ENCODE measurements at places on chromosomes 2 and 18.

GRCh38 chr18:76953156-76953555, 130.8 kb downstream of the ZNF236 start:
- DNase-seq, result no peak

- DNase-seq, result no peak
Observed at GRCh38 chr2:46487667-46488335, 8.4 kb downstream of the TMEM247 start.

- no peak for DNase-seq
Observed at GRCh38 chr2:78383576-78383975, 641.9 kb upstream of the REG3G start.

DNA sequence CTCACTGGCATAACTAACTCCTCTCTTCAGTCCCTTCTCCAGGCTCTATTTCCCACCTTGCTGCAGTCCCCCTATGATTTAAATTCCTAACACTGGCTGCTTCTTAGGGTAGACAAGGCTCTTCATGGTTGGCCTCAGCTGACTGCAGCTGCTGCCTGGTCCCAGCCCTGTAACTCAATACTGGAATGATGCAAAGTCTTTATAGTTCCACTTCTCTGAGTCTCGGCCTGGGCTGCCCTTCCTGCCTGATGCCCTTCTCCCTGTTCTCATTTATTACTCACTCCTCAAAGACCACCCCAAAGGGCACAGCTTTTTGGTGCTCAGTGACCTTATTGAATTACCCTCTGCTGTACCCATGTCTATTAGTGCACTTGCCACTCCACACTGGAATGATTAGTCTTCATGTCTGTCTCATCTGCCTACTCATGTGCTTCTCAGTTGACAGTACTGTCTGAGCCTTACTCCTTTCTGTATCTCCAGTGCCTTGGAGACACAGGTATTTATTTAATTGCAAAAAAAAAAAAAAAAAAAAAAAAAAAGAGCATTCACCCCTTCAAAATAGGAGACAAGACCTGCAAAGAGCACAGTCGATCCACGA, 199.4 kb upstream of the REV1 start:
- no peak for DNase-seq

GRCh38 chr2:217331523-217332416, 471.9 kb upstream of the TNP1 start:
- DNase-seq, result no peak

DNA sequence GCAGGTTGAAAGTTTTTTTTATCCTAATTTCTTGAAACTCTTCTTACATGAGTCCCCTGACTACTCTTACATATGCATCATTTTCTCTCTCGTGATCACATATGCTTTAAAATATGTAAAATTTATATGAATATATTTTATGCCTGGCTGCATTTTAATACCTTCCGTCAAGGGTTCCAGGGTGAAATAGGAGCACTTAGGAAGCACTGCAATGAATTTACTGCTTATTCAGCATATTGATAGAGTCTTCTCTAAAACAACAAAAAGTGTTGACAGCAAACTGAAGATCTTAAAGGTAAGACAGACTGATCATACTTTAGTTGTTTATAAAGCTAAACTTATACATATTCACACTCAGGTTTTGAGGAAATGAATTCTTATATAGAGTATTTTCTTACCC, 1191.6 kb upstream of the CRIM1 start:
- DNase-seq, result no peak

- no peak for DNase-seq
Observed at GRCh38 chr2:43041661-43042360, 184.6 kb downstream of the ZFP36L2 start.

- no peak for DNase-seq
Observed at GRCh38 chr2:1654696-1655374, 89.5 kb downstream of the PXDN start.

GRCh38 chr2:216796115-216796840, 63.6 kb downstream of the TNP1 start:
- DNase-seq, result no peak

DNA sequence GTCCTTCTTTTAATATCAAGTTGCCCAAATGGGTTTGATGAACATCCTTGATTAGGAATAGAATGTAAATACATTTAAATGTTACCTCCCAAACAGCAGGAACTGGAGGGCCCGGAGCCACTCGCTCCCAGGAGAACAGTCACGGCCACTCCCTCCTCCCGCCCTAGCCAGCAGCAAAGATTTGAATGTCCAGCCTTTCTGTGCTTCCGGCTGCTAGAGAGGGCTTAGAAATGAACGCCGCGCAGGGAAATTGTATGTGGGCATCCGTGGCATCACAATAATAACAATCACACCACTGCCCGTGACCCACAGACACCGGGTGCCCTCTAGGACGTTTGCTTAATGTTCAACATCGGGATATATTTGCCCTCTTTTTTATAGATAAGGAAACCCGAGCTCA, 164.9 kb upstream of the SALL3 start:
- DNase-seq, result no peak

DNA sequence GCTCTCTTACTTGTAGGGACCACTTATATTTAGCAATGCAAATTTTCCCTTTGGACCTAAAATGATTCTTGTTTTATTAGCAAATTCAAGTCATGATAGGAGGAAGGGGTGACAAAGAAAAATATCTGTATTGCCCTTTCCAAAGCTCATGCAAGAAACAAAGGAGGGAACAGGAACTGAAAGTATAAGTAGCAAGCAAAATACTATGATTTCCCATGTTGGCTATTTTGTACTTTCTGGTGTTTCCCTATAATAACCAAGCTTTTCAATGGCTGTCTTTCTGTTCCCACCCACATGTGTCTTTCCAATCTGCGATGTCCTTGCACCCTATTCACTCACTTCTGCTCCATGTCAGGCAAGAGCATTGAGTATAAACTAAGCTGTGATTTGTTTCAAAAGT, 279.7 kb downstream of the RNF144A start:
- DNase-seq, result no peak

- DNase-seq, result no peak
Observed at GRCh38 chr2:27010139-27010538, 22.6 kb upstream of the TMEM214 start.

GRCh38 chr2:240290432-240291336, 144.8 kb upstream of the GPC1 start:
- DNase-seq, result no peak

GRCh38 chr2:46831051-46831868, 84.3 kb downstream of the MCFD2 start:
- DNase-seq, result no peak

- no peak for DNase-seq
Observed at GRCh38 chr18:79576686-79577351, 102.8 kb upstream of the CTDP1 start.

GRCh38 chr2:168757223-168757622, 45.2 kb upstream of the NOSTRIN start:
- DNase-seq, result no peak

DNA sequence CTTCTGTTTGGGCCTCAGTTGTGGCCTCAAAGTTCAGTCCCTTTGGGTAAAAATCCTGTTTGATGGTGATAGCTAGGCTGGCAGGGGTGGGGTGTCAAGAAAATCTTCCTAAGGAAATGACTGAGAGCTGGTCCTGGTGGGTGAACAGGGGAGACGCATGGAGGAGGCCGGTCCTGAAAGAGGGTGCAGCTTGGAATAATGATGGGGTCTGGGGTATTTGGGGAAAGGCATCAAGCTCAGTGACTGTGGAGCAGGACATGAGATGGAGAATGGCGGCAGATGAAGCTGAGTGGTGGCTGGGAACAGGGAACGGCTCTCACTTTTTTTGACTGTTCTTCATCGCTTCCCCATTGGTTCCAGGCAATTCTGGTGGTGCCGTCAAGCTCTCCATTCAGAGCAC, 140.7 kb upstream of the PKDCC start:
- no peak for DNase-seq

DNA sequence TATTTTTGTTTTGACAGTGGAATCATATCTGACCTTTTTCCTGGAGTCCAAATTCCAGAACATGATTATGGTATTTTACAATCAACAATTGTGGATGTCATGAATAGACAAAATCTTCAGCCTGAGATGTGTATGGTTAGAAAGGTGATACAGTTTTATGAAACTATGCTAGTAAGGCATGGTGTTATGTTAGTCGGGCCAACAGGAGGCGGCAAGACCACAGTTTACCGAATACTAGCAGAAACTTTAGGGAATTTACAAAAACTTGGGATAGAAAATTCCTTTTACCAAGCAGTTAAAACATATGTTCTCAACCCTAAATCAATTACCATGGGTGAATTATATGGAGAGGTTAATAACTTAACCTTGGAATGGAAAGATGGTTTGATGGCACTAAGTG, 137.0 kb downstream of the DNAH6 start:
- DNase-seq, result no peak

DNA sequence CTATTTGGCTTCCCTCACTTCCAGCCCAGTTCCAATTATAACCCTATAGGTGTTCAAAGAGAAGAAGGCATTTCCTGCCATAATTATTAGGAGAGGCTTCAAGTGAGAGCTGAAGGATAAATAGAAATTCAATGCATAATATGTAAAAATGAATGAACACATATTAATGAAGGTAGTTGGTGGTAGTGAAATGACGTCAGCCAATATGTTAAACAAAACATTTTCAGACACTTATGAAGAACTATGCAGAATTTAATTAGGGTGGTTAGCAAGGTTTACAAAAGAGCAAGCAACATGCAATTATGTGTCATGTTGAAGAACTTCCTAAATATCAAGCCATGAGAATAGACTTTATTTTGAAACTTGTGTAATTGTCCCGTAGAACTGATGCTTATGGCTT, 858.8 kb upstream of the DDX18 start:
- DNase-seq, result no peak

DNA sequence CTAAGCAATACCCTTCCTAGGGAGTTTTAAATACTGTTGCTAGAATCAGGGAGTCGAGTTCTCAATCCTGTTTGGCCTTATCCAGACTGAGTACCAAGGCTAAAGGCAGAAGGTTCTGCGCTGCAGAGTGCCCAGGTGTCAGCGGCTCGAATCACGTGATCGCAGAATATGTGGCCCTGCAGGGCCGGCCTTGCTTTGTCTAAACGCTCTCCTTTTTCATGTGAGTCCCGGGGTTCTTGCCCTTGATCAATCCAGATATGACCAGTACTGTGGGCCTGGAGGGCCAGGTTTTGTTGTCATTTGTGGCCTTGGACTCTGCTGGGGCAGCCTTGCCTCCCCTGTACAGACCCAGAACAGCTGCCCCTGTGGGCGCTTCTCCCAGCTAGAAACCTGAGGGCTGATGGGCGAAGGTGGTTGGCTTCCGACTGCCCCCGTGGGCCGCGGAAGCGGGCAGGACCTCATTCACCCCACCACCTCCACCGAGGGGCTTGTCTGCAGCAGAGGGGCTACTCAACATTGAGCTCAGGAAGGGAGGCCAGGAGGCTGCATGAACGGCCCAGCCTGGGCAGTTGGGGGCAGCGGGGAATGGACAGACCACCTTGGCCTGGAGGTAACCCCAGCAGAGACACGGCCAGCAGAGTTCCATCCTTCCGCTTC, 225.0 kb downstream of the ALPK2 start:
- DNase-seq, result no peak

GRCh38 chr2:219611866-219612576, 14.4 kb downstream of the STK11IP start:
- no peak for DNase-seq

DNA sequence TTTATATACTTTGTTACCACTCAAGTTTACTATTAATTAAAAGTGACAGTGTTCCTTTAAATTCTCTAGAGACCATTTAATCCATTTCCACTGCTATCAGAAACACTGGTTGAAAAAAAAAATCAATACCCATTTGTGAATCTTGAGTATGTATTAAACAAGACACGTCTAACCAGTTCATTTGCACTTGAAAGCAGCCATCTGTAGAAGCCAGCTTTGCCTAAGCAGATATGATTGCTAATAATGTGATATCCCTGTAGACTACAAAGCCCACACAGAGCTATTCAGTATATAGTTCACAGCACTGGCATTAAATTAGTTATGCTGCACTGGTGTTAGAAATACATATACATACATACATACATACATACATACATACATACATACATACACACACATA, 111.8 kb upstream of the SP3 start:
- no peak for DNase-seq

GRCh38 chr2:206084439-206084869, 1.5 kb downstream of the INO80D start:
- peak; percentile 9 for DNase-seq

DNA sequence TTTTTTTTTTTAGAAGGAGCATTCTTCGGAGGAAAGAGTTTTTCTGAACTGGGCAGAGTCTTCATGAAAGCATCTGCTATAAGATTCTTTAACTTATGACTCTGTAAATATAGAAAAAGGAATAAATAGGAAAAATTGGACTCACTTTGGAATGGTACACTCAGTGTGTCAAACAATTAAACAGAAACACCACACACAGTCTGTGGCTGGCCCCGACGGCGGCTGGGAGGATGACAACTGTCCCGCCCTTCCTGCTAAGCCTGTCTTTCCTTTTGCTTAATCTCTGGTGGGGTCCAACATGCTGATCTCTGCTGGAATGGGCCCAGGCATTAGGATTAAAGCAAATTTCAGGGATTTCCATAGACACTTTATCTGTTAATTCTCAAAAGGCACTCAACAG, 12.5 kb upstream of the RAB31 start:
- DNase-seq, result no peak

GRCh38 chr2:77823028-77823427, 300.9 kb upstream of the LRRTM4 start:
- no peak for DNase-seq

- no peak for DNase-seq
Observed at GRCh38 chr2:210606001-210606400, 49.6 kb downstream of the CPS1 start.

- DNase-seq, result no peak
Observed at GRCh38 chr18:22179174-22179573, 9.8 kb downstream of the GATA6 start.

DNA sequence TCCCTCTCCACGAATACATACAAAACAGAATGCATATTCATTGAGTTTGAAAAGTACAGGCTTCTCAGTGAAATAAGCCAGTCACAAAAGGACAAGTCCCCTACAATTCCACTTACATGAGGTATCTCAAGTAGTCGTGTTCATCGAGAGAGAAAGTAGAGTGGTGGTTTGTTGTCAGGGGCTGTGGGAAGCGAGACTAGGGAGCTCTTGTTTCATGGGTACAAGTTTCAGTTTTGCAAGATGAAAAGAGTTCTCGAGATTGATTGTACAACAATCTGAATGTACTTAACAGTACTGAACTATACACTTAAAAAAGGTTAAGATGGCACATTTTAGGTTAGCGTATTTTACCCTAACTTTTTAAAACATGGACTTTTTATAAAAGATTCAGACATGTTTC, 71.5 kb upstream of the TTC39C start:
- no peak for DNase-seq

GRCh38 chr2:84838434-84839145, 42.3 kb downstream of the TRABD2A start:
- DNase-seq, result no peak

GRCh38 chr2:8546612-8547283, 135.1 kb upstream of the ID2 start:
- no peak for DNase-seq

DNA sequence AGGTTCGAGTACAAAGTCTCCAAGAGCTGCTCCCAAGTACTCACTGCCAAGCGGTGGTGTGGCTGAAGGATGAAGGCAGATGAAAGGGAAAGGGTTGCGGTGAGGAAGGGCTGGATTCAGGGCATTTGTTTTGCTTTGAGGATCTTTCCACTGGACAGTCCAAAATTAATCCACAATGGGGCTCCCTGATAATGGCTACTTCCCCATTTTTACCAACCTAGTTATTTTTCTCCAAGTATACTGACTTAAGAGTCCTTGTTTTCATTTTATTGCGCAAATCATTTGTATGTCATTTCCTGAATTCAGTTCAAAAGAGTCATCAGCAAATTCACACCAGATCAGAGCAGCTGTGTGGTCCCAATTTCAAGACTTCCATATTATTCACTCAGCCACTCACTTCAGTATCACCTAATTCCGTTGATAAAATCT, 464 bp upstream of the SESTD1 start:
- DNase-seq, result no peak

Data from effector memory CD4-positive, alpha-beta T cell (primary cell).